ENCODE measurements at places on chromosomes 11 and 22.

DNA sequence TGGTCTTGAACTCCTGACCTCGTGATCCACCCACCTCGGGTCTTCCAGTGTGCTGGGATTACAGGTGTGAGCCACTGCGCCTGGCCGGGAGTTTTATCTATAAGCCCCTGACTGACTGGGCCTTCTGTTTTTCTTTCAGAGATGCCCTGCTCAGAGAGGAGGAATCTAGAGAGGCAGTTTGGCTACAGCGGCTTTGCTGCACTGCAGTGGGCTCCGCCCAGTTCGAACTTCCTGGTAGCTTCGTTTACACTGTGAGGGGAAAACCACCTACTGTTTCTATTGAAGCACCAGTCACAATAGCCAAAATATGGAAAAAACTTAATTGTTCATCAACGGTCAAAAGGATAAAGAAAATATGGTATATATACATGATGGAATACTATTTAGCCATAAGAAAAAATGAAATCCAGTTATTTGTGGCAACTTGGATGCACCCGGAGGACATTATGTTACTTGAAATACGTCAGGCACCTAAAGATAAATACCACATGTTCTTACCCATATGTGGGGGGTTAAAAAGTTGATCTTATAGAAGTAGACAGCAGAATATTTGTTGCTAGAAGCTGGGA is 31.9 kb upstream of the FAM181B start:
- no peak for DNase-seq

- peak; percentile 8 for DNase-seq
Measured at GRCh38 chr11:107457205-107457557, 444 bp downstream of the CWF19L2 start.

DNA sequence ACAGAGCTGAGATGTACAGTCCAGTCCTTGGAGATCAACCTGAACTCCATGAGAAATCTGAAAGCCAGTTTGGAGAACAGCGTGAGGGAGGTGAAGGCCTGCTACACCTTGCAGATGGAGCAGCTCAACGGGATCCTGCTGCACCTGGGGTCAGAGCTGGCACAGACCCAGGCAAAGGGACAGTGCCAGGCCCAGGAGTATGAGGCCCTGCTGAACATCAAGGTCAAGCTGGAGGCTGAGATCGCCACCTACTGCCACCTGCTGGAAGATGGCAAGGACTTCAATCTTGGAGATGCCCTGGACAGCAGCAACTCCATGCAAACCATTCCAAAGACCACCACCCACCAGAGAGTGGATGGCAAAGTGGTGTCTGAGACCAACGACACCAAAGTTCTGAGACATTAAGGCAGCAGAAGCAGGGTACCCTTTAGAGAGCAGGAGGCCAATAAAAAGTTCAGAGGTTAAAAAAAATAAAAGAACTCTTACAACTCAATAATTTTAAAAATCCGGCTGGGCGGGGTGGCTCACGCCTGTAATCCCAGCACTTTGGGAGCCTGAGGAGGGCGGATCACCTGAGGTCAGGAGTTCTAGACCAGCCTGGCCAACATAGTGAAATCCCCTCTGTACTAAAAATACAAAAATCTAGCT is 69.9 kb upstream of the RTL6 start:
- DNase-seq = no peak

GRCh38 chr11:22656130-22656529 is 10.3 kb upstream of the GAS2 start:
- DNase-seq = no peak

DNA sequence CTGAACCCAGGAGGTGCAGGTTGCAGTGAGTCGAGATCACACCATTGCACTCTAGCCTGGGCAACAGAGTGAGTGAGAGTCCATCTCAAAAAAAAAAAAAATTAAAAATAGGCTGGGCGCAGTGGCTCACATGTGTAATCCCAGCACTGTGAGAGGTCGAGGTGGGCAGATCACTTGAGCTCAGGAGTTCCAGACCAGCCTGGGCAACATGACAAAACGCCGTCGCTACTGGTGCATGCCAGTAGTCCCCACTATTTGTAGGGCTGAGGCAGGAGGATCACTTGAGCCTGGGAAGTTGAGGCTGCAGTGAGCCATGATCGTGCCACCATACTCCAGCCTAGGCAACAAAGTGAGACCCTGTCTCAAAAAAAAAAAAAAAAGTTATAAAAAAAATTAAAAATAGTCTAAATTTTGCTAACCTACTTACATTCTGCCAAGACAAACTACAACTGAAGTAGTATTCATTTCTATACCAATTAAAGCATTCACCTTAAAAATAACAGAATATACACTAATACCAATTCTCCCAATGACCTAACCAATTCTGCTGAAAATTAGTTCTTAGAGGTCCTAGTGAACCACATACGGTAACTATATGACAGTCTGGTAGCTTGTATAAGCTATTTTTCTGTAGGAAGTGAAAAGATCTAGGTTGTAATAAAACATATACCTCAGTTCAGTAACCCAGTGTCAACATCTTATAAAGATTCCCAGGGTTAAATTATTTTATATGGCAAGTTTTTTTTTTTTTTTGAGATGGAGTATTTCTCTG is 7.1 kb downstream of the DDX6 start:
- no peak for DNase-seq

DNA sequence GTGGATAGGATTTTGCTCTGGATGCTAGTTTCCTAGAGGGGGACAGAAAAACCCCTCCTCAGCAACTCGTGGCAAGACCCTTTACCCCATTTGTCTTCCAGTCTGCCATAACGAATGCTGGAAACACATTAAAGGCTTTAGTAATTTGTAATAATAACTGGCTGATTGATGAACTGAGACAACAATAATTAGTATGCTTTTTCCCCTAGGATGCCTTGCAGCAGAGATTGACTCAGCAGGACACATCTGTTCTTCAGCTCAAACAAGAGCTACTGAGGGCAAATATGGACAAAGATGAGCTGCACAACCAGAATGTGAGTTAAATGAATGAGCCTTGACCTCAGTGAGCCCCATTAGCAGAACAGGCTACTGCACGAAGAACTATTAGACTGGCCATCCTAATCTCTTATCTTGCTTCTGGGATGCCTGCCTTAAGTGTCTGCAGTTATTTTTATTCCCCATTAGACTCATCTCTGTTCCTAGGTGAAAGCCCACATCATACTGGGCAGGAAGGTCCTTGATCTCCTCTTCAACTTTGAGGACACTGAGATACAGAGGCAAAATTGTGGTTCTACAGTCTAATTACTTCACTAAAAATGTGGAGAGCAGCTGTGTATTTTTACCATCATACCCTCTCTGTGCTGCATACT is 32.9 kb upstream of the DLAT start:
- no peak for DNase-seq

DNA sequence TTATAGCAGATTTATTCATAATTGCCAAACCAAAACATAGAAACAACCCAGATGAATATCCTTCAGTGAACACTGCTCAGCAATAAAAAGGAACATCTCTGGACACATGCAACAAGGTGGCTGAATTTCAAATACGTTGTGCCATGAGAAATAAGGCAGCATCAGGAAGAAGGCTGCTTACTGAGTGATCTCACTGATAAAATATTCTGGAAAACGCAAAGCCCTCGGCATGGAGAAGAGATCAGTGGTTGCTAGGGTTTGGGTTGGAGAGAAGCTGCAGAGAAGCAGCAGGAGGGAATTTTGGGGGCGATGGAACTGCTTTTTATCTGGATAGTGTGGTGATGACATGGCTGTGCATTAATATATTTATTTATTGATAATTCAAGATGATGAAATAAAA is 11.0 kb upstream of the SHANK2 start:
- DNase-seq = peak; percentile 49

DNA sequence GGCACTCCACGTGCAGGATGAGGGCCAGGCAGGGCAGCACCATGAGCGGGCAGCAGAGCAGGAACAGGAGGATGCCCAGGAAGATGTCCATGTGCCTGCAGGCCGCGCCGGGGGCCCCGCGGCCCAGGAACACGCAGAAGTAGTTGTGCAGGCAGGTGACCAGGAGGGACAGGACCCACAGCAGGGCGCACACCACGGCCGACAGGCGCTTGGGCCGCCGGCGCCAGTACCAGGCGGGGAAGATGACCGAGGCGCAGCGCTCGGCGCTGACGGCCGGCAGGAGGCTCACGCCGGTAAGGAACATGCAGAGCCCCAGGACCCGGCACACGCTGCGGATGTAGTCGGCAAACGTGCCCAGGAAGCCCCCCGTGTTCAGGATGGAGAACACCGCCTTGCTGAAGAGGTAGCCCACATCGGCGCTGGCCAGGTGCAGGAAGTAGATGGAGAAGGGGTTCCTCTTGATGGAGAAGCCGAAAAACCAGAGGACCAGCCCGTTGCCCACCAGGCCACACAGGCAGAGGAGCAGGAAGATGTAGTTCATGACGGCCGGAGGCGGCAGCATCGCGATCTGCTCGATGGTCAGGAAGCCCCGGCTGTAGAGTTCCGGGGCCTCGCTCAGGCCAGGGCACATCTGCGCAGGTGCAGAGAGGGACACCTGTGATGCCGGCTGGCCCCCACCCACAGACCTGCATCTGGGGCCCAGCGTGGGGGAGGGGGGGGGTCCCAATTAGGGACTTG is 7.2 kb downstream of the MRGPRF start:
- no peak for DNase-seq

DNA sequence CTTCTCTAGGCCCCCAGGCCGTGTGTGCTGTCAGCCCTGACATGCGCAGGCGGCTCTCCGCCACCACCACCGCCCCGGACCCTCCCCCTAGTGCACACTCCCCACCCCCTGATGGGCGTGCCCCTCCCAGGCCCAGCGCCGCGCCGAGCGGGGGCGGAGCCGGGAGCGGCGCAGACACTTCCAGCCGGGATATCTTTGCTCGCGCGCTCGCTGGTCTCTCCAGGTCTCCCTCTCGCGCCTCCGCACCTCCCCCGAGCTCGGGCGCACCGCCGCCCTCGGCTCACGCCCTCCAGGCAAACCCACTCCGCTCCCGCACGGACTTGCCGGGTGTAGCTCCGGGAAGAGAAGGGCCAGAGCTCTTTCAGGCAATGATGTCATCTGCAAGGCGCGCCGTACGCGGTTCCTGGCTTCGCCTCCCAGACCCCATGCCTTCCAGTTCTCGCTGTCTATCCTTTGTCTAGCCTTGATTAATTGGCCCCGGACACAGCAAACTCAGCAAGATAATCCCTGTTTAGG is at the start of gene SCN3B:
SCN3B (minus strand) TSS at position 59 of the 516 bp plus-strand sequence. CDS start 823 bp downstream, outside the sequence.
- DNase-seq = peak; percentile 81

DNA sequence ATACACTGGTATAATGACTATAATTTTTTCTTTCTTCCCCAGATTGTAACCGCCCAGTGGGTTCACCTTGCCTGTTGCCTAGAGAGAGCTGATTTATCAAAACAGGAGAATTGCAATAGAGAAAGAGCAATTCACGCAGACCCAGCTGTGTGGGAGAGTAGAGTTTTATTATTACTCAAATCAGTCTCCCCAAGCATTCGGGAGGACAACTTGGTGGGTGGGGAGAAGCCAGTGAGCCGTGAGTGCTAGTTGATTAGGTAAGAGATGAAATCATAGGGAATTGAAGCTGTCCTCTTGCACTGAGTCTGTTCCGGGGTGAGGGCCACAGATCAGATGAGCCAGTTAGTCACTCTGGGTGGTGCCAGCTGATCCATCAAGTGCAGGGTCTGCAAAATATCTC is 73.2 kb downstream of the SLC35F2 start:
- DNase-seq = no peak

DNA sequence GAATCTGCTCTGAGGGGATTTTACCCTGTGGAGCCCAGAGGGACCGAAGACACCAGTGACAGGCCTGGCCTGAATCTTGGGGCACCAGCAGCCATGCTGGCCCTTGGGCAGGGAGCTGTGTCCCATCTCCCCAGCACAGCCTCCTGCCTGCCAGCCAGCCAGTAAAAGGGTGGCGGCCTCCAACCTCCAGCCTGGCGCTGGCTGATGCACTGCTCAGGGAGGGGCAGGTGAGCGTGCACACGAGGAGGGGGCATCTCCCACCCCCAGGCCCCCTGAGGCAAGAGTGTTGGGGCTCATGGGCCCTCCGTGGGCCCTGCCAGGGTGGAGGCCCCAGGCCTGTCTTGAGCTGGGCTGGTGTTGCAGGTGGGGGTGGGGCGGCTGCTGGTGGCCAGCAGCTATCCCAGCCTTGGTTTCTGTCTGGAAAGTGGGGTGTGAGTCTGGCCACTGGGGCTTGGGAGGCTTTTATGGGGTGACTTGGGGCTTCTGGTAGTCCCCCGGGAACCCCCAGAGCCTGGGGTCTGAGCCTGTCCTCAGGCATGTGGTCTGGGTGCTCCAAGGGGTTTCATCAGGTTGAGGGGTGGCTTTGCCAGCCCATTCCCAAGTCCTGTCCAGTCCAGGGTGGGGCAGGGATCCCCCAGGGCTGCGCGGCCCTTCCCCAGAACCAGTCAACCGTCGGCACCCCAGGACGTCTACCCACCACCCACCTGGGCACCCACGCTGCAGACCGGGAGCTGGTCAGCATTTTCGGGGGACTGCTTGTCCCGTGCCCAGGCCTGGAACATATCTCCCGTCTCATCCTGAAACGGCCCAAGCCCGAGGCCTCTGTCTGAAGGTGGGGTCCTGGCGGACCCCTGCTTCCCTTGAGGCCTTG is 17.8 kb downstream of the TSPAN4 start:
- DNase-seq = no peak

- peak; percentile 43 for DNase-seq
Measured at GRCh38 chr22:20805972-20806471, 32.1 kb downstream of the SERPIND1 start.

GRCh38 chr11:70147668-70148067 is 55.4 kb upstream of the FADD start:
- no peak for DNase-seq

DNA sequence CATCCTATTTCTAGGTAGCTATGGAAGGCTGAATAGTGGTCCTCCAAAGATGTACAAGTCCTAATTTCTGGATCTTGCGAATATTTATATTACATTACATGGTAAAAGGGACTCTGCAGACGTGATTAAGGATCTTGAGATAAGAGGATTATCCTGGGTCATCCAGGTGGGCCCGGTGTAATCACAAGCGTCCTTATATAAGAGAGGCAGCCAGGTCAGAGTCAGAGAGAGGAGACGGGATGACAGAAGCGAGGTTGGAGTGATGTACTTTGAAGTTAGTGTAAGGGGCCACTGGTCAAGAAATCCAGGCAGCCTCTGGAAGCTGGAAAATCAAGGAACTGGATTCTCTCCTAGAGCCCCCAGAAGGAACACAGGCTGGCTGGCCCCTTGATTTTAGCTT is 70.1 kb upstream of the MYOD1 start:
- no peak for DNase-seq
